Osteocyte (in vitro differentiated cells): ENCODE measurements at places on chromosomes 4 and X.
A peak's percentile ranks its signal among the peaks of the same experiment; 100 is the strongest.

GRCh38 chr4:162523171-162523570, 359.4 kb upstream of the FSTL5 start:
- H3K4me1 ChIP-seq = no peaks in the 10 kb centered on the region
- no peak for DNase-seq
- H3K27me3 ChIP-seq = peaks cover 8% of the 10 kb centered on the region
- no peaks in the 10 kb centered on the region for H3K36me3 ChIP-seq
- H3K4me3 ChIP-seq = no peak overlapping the region

GRCh38 chrX:101450961-101451360, 34.3 kb upstream of the ARMCX4 start:
- no peak overlapping the region for H3K27ac ChIP-seq
- no peak overlapping the region for H3K4me3 ChIP-seq
- no peak for DNase-seq

DNA sequence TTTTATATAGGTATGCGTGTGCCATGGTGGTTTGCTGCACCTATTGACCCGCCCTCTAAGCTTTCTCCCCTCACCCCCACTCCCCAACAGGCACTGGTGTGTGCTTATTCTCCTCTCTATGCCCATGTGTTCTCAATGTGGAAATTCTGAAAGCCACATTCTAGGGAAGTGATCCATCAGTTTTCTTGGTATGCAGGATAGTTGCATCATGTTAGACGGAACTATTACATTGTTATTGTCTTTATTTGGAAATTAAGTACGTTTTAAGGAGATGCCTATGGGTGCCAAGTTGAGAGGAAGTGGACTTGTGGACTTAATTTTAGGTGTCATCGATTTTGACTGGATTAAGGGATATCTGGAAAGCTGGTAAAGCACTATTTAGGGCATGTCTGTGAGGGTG, 204.6 kb downstream of the RBM46 start:
- no peaks in the 10 kb centered on the region for H3K36me3 ChIP-seq
- no peak overlapping the region for H3K4me3 ChIP-seq
- no peaks in the 10 kb centered on the region for H3K4me1 ChIP-seq
- H3K27ac ChIP-seq = no peak overlapping the region
- no peak for DNase-seq

- peaks cover 10% of the 10 kb centered on the region for H3K27me3 ChIP-seq
- no peak overlapping the region for H3K4me3 ChIP-seq
- no peaks in the 10 kb centered on the region for H3K36me3 ChIP-seq
- no peak overlapping the region for H3K27ac ChIP-seq
These were observed 36.6 kb upstream of the MBTPS2 start for GRCh38 chrX:21802839-21803238.

DNA sequence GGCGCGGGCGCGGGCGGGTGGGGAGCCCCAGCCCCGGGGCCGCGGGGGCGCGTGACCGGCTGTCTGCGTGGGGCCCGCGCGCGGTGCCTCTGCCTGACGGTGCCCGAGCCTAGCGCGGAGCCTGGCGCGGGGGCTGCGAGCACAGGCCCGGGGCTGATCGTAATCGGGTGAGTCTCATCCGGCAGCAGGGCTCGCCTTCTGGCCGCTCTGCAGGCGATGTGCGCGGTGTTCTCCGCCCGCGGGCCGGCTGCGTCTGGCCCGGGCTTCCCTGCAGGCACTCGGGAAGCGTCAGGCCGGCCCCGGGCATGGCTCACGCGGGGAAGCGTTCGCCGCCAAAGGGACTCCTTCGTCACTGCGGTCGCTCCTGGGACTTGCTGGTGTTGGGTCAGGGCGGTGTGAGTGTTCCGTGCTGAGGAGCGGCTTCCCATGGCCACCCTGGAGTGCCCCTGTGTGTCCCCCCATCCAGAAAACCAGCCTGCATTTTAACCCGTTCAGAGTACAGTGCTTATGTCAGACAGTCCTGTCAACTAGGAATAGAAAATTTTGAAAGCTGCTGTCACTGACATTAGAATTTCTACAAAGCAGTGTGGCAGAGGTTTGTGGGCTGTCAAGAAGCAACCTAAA, 40.6 kb downstream of the FAM149A start:
- DNase-seq = no peak
- peaks cover 8% of the 10 kb centered on the region for H3K27me3 ChIP-seq
- peak overlapping the region; percentile 80 for H3K4me3 ChIP-seq
- H3K27ac ChIP-seq = peak overlapping the region; percentile 56
- H3K36me3 ChIP-seq = no peaks in the 10 kb centered on the region
- peaks cover 12% of the 10 kb centered on the region for H3K4me1 ChIP-seq

DNA sequence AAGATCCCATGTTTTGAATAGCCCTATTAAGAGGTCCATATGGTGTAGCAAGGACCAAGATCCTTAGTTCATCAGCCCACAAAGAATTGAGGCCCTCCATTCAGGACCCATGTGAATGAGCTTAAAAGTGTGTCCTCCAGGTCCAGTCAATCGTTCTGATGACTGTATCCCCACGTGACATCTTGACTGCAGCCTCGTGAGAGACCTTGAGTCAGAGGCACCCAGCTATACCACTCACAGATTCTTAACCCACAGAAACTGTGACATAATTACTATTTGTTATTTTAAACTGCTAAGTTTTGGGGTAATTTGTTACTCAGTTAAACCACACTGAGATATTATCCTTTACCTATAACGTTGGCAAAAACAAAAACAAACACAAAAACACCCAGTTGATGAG, 62.4 kb downstream of the ZNF182 start:
- no peaks in the 10 kb centered on the region for H3K36me3 ChIP-seq
- H3K27ac ChIP-seq = no peak overlapping the region
- no peak for DNase-seq
- H3K27me3 ChIP-seq = no peaks in the 10 kb centered on the region

GRCh38 chr4:173834151-173834550, 304.1 kb upstream of the HAND2 start:
- no peak overlapping the region for H3K27ac ChIP-seq
- H3K27me3 ChIP-seq = peaks cover 3% of the 10 kb centered on the region
- no peaks in the 10 kb centered on the region for H3K4me1 ChIP-seq
- no peak for DNase-seq
- no peak overlapping the region for H3K4me3 ChIP-seq
- H3K36me3 ChIP-seq = no peaks in the 10 kb centered on the region

- no peak for DNase-seq
- H3K27me3 ChIP-seq = peaks cover 30% of the 10 kb centered on the region
- H3K4me1 ChIP-seq = no peaks in the 10 kb centered on the region
- H3K36me3 ChIP-seq = no peaks in the 10 kb centered on the region
- H3K27ac ChIP-seq = no peak overlapping the region
- H3K4me3 ChIP-seq = no peak overlapping the region
These were observed 35.3 kb upstream of the TMEM154 start for GRCh38 chr4:152715076-152715475.

- no peak overlapping the region for H3K27ac ChIP-seq
- H3K36me3 ChIP-seq = no peaks in the 10 kb centered on the region
- no peak for DNase-seq
- no peaks in the 10 kb centered on the region for H3K27me3 ChIP-seq
- no peak overlapping the region for H3K4me3 ChIP-seq
These were observed 114.9 kb upstream of the TEX13D start for GRCh38 chrX:124217304-124218251.

GRCh38 chr4:172721659-172722058, 447.0 kb upstream of the GALNT7 start:
- H3K27me3 ChIP-seq = no peaks in the 10 kb centered on the region
- no peak overlapping the region for H3K4me3 ChIP-seq
- H3K36me3 ChIP-seq = no peaks in the 10 kb centered on the region
- no peaks in the 10 kb centered on the region for H3K4me1 ChIP-seq

- no peak for DNase-seq
- H3K4me3 ChIP-seq = no peak overlapping the region
These were observed 93.8 kb downstream of the SOWAHB start for GRCh38 chr4:76804096-76804495.

GRCh38 chrX:119635799-119636198, 29.6 kb upstream of the NKRF start:
- H3K4me3 ChIP-seq = no peak overlapping the region
- H3K4me1 ChIP-seq = no peaks in the 10 kb centered on the region
- no peaks in the 10 kb centered on the region for H3K27me3 ChIP-seq
- DNase-seq = no peak
- H3K27ac ChIP-seq = no peak overlapping the region

GRCh38 chr4:55826986-55827385, 7.4 kb downstream of the EXOC1L start:
- H3K27me3 ChIP-seq = peaks cover 65% of the 10 kb centered on the region
- no peaks in the 10 kb centered on the region for H3K36me3 ChIP-seq
- H3K4me3 ChIP-seq = no peak overlapping the region
- no peak overlapping the region for H3K27ac ChIP-seq
- no peaks in the 10 kb centered on the region for H3K4me1 ChIP-seq
- DNase-seq = no peak

DNA sequence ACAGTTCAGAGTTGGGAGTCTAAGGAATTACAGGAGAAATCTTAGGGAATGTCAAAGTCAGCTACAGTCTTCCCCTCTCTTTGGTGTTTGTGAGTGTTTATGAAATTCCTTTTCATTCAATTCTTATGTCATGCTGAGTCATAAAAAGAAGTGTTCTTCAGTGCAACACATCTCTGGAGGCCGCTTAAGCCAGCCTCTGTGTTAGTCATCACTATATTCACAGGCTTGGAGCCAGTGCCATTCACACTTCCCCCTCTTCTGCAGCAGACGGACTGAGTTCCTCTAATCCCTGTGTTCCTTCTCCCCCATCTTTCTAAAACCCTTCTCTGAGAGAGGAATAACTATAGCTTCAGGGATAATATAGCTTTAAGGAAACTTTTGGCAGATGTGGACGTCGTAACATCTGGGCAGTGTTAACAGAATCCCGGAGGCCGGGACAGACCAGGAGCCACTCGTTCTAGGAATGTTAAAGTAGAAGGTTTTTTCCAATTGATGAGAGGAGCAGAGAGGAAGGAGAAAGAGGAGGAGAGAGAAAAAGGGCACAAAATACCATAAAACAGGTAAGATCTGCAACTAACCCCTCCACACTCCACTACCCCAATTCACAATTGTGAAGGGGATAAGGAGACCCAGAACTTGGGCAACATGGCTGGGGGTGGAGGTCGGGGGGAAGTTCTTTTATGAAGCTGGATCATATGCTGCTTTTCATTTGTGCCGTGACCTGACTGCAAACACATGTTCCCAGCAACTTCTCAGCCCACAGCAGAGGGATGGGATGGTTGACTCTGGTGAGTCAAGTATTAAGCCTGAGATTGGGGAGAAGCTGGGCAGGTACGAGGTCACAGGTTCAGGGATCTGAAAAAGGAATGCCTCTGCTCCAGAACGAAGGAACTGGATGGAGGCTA, at the start of gene SRPX2:
Gene SRPX2, plus strand, starts transcription at position 244 of the 905 bp plus-strand sequence. CDS start 2,124 bp downstream, outside the sequence.
- DNase-seq = no peak
- H3K27me3 ChIP-seq = no peaks in the 10 kb centered on the region
- peak within 1 kb of the TSS; percentile 77 for H3K4me3 ChIP-seq
- peaks cover 61% of the 10 kb centered on the region for H3K4me1 ChIP-seq
- H3K27ac ChIP-seq = peak within 1 kb of the TSS; percentile 93
- no peaks in the 10 kb centered on the region for H3K36me3 ChIP-seq

GRCh38 chr4:164815711-164816110, 61.3 kb upstream of the APELA start:
- H3K4me3 ChIP-seq = no peak overlapping the region
- H3K4me1 ChIP-seq = no peaks in the 10 kb centered on the region
- H3K36me3 ChIP-seq = no peaks in the 10 kb centered on the region
- no peaks in the 10 kb centered on the region for H3K27me3 ChIP-seq
- DNase-seq = no peak

- no peak for DNase-seq
- H3K36me3 ChIP-seq = no peaks in the 10 kb centered on the region
- H3K27me3 ChIP-seq = no peaks in the 10 kb centered on the region
- H3K27ac ChIP-seq = no peak overlapping the region
- H3K4me3 ChIP-seq = no peak overlapping the region
- H3K4me1 ChIP-seq = no peaks in the 10 kb centered on the region
These were observed 87.4 kb downstream of the ATXN3L start for GRCh38 chrX:13232484-13232883.

DNA sequence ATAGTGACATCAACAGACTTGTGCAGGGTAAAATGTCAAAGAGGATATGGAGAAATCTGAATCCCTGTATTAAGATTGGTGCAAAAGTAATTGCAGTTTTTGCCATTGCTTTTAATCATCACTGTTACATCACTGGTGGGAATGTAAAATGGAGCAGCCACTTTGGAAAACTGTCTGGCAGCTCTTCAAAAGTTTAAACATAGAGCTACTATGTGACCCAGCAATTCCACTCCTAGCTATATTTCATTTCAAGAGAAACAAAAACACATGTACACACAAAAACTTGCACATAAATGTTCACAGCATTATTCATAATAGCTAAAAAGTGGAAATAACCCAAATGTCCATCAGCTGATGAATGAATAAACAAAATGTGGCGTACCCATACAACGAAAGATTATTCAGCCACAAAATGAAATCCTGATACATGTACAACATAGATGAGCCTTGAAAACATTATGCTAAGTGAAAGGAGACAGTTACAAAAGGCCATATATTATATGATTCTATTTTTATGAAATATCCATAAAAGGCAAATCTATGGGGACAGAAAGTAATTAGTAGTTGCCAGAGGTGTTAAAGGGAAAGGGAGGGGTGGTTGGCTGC, 106.4 kb downstream of the AMELX start:
- no peak for DNase-seq
- H3K4me3 ChIP-seq = no peak overlapping the region
- H3K4me1 ChIP-seq = peaks cover 27% of the 10 kb centered on the region
- H3K36me3 ChIP-seq = no peaks in the 10 kb centered on the region
- no peak overlapping the region for H3K27ac ChIP-seq

DNA sequence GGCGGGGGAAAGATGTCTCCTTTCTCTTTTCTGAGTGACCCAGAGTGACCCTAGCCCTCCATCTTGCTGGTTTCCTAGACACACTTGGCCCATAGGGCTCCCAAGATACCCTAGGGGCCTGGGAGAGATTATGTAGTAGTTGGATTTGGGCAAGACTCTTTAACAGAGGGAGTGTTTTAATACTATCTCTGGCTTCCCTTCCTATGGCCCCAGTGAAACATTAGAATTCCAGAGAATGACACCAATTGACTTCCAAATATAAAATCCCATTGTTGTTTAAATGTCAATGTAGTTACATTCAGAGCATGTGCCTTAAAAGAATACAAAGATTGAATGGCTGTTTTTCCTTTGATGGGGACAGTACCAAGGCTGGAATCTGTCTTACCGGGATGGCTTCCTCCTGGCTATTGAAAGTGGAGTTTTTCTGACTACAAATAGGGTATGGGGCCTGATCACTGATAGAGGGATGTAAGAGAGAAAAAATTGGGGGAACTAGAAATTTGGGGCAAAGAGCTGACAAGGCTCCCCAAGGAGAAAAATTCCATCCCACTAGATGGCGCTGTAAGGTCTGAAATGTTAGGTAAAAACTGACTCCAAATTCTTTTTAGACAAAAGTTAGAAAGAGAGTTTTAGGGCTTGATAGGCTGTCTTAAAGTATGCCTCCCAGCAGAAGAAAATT, 10.7 kb downstream of the TENT5D start:
- H3K27ac ChIP-seq = no peak overlapping the region
- H3K36me3 ChIP-seq = no peaks in the 10 kb centered on the region
- no peak overlapping the region for H3K4me3 ChIP-seq

DNA sequence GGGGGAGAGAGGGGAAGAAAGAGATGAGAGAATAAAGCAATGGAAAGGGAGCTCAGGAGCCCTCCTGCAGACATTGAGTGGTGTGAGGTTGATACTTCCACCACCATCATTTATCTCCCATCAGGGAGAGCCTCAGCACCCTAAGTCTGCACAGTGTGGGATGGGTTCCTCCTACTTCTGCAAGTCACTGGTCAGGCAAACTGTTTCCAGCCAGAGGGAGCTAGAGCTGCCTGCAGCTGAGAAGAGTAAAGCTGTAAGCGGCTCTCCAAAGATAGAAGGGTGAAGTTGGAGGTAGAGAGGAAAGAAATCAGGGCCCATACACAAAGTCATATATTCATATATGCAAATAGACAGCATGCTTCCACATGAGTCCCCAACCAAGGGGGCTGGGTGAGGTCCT, 21.9 kb upstream of the ZNF81 start:
- no peaks in the 10 kb centered on the region for H3K36me3 ChIP-seq
- peaks cover 3% of the 10 kb centered on the region for H3K4me1 ChIP-seq
- no peak overlapping the region for H3K27ac ChIP-seq
- DNase-seq = no peak
